ENCODE measurements at places on chromosomes 7 and 10. TPM values are rescaled to one million over a fixed set of nuclear protein-coding genes. Genes with fewer than 3 reads are reported as not detected.

GJC3 gene
- 0.25 TPM for total RNA-seq

AOAH gene
- total RNA-seq, result 2.6 TPM

UBTD1 gene
- total RNA-seq, result 1.4 TPM

MMS19 gene
- 71.2 TPM for total RNA-seq

SLC26A5 gene
- total RNA-seq, result not detected

- H3K4me1 ChIP-seq, result peaks cover 11% of the 10 kb centered on the region
- H3K27ac ChIP-seq, result no peak overlapping the region
- no peak for DNase-seq
- peaks cover 7% of the 10 kb centered on the region for H3K27me3 ChIP-seq
Observed at GRCh38 chr10:26690731-26691475, 6.6 kb upstream of the PDSS1 start.

DNA sequence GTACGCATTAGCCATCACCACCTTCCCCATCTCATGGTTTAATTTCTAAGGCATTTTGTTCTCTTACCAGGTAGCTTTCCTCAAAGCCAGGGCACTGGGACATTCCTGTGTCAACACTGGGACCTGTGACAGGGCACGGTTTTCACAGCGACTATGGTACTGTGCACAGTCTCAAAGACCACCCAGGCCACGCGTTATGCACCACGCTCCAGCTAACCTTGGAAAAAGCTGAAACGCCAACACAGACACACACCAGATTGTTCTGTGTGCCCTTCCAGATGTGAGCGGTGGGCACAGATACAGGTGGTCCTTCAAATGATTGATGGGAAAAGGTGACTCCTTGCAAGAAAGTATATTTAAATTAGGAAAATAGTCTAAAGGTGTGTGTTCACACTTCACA lies 337.3 kb downstream of the WDR37 start:
- H3K4me3 ChIP-seq, result no peak overlapping the region
- DNase-seq, result no peak
- peaks cover 2% of the 10 kb centered on the region for H3K4me1 ChIP-seq
- no peaks in the 10 kb centered on the region for H3K36me3 ChIP-seq

- DNase-seq, result no peak
- no peaks in the 10 kb centered on the region for H3K4me1 ChIP-seq
- H3K36me3 ChIP-seq, result no peaks in the 10 kb centered on the region
- H3K27me3 ChIP-seq, result peaks cover 4% of the 10 kb centered on the region
- no peak overlapping the region for H3K27ac ChIP-seq
Observed at GRCh38 chr10:120477743-120478141, 20.7 kb downstream of the PLPP4 start.

DNA sequence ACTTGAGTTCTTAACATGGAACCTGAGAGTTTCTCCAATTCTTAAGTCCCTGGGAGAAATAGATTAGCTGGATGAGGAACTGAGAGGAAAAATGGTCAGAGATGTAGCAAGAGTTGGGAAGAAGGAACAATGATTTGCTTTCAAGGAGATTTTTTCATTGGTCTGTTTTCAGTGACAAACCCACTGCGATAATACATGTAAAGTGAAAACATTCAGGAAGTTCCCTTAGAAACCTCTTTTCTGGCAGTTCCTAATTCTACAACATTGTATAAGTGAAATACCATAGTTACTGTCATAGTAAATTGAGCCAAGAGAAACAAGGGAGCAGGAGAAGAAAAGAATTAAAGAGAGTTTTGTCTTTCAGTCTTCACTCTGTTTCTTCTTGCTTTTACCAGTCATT lies 12.1 kb upstream of the MAGI2 start:
- no peak overlapping the region for H3K4me3 ChIP-seq
- H3K36me3 ChIP-seq, result no peaks in the 10 kb centered on the region
- H3K4me1 ChIP-seq, result no peaks in the 10 kb centered on the region
- no peak overlapping the region for H3K27ac ChIP-seq
- H3K27me3 ChIP-seq, result no peaks in the 10 kb centered on the region

- H3K27ac ChIP-seq, result no peak overlapping the region
- no peaks in the 10 kb centered on the region for H3K36me3 ChIP-seq
- H3K4me3 ChIP-seq, result no peak overlapping the region
- H3K27me3 ChIP-seq, result peaks cover 29% of the 10 kb centered on the region
Observed at GRCh38 chr7:28749638-28750037, 208.5 kb downstream of the TRIL start.

DNA sequence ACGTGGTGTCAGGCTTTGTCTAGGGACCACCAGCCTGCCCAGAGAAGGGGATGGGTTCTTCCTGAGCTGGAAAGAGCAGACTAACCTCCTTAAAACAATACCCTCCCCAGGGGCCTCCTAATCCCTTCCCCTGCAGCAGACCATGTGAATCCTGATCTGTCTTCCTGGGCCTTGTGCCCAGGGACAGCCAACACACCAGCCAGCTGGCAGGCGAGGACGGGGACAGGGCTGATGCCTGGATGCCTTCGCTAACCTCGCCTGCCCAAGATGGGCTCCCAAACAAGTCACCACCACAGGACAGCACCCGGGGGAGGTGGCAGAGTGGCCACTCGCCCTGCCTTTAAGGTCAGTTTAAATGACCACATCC lies 17.6 kb downstream of the PODXL start:
- DNase-seq, result no peak
- no peaks in the 10 kb centered on the region for H3K27me3 ChIP-seq
- H3K36me3 ChIP-seq, result no peaks in the 10 kb centered on the region
- H3K27ac ChIP-seq, result no peak overlapping the region

DNA sequence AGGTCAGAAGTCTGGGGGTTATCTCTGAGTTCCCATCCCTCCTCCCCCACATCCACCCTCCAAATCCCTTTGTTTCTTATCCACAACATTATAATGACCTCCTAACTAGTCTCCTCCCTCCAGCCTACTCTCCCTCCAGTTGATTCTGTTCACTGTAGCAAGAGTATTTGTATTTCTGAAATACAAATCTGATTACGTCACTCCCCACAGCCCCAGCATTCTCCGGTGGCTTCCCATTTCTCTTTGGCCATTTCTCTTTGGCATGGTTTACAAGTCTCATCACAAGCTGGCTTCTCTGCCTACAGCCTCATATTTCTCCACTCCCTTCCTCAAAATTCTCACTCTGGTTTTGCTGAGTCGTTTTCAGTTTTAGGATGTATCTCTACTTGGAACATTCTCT lies 24.6 kb upstream of the MRPS33 start:
- H3K4me1 ChIP-seq, result peaks cover 3% of the 10 kb centered on the region
- H3K27me3 ChIP-seq, result peaks cover 13% of the 10 kb centered on the region
- DNase-seq, result no peak

GRCh38 chr10:56487746-56488145 lies 126.7 kb upstream of the ZWINT start:
- H3K27me3 ChIP-seq, result no peaks in the 10 kb centered on the region
- no peak overlapping the region for H3K4me3 ChIP-seq
- H3K4me1 ChIP-seq, result no peaks in the 10 kb centered on the region

- no peaks in the 10 kb centered on the region for H3K36me3 ChIP-seq
- no peaks in the 10 kb centered on the region for H3K27me3 ChIP-seq
- no peak overlapping the region for H3K27ac ChIP-seq
- no peak overlapping the region for H3K4me3 ChIP-seq
- no peaks in the 10 kb centered on the region for H3K4me1 ChIP-seq
- no peak for DNase-seq
Observed at GRCh38 chr7:91462316-91462715, 198.1 kb downstream of the FZD1 start.

- H3K27ac ChIP-seq, result no peak overlapping the region
- no peaks in the 10 kb centered on the region for H3K4me1 ChIP-seq
- DNase-seq, result no peak
- H3K36me3 ChIP-seq, result no peaks in the 10 kb centered on the region
- H3K4me3 ChIP-seq, result no peak overlapping the region
Observed at GRCh38 chr7:111329367-111330234, 232.7 kb downstream of the IMMP2L start.

- no peak overlapping the region for H3K4me3 ChIP-seq
- no peaks in the 10 kb centered on the region for H3K27me3 ChIP-seq
Observed at GRCh38 chr7:108810756-108811385, 241.2 kb downstream of the DNAJB9 start.

GRCh38 chr7:41313171-41313570 lies 389.7 kb downstream of the INHBA start:
- H3K27me3 ChIP-seq, result no peaks in the 10 kb centered on the region
- no peaks in the 10 kb centered on the region for H3K36me3 ChIP-seq
- no peak overlapping the region for H3K4me3 ChIP-seq
- H3K4me1 ChIP-seq, result no peaks in the 10 kb centered on the region

DNA sequence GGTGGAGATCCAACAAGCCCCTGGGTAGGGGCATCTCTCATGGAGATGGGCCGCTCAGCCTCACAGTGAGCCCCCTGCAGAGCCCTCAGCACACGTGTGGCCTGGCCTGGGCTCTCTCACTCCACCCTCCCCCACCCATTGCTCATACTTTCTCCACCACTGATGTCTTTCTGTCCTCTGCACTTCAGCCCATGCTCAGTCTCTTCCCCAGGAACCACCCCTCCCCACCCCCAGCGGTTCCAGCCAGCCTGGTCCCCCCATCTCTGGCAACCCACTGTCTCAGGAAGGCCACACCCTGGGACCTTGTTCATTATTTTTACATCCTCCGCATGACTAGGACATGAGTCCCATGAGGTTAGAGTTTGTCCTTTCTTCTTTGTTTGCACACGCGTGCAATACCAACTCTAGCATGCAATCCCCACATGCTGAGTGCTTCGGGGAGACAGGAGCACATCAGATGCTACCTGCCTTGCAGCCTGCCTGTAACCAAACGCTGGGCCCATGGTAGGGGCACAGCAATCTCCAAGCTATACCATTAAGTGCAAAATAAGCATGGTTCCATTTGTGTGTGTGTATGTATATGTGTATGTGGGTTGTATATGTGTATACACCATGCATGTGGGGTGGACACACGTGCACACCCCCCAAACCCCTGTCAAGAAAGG lies 408.4 kb upstream of the FOXK1 start:
- no peak overlapping the region for H3K4me3 ChIP-seq
- no peaks in the 10 kb centered on the region for H3K27me3 ChIP-seq
- no peak for DNase-seq
- H3K27ac ChIP-seq, result no peak overlapping the region
- H3K4me1 ChIP-seq, result no peaks in the 10 kb centered on the region

Data from T-helper 17 cell (primary cell).